ENCODE measurements at places on chromosomes 7 and 10. TPM values are rescaled to one million over a fixed set of nuclear protein-coding genes. Genes with fewer than 3 reads are reported as not detected.
A peak's percentile ranks its signal among the peaks of the same experiment; 100 is the strongest.

Gene PRKCQ
- total RNA-seq = not detected

- H3K36me3 ChIP-seq = no peaks in the 10 kb centered on the region
- no peak overlapping the region for H3K27ac ChIP-seq
- no peak overlapping the region for H3K4me3 ChIP-seq
These were observed 40.3 kb downstream of the PPIF start for GRCh38 chr10:79387466-79387973.

- H3K27ac ChIP-seq = no peak overlapping the region
- H3K4me1 ChIP-seq = no peaks in the 10 kb centered on the region
- DNase-seq = peak; percentile 31
- no peaks in the 10 kb centered on the region for H3K27me3 ChIP-seq
- H3K4me3 ChIP-seq = peak overlapping the region; percentile 63
These were observed 98.8 kb upstream of the ZNF722 start for GRCh38 chr7:63899691-63900393.

Gene CTAGE15
- total RNA-seq = 1.3 TPM
